Activated T-cell treated with anti-CD3 and anti-CD28 coated beads, Interleukin-2, amount 50 U/mL, for 48 hours (primary cell): ENCODE measurements at places on chromosomes 3 and 15.

DNA sequence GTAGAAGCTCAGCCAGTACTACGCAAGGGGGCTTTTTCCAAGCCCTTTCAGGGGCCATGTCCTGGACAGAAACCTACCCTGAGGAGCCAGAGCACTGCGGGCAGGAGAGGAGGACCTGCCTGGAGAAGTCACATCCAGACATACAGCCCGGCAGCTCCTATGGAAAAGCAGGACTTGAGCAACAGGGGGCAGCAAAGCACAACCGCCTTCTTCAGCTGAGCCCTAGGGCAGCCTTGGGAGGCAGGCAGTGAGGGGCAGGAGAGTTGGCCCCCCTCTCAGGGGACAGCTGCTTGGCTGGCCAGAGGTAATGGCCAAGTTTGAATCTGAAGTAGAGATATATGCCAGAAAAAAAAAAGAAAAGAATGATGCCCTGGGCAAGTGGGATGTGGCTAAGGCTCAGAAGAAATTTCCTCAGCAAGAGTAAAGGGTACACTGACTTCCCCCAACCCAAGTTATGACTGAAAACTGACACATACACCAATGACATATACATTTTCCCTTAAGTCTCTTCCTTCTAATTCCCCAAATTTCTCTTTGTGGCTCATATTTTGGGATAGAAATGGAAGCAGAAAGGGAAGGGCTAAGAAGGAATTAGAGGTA is 56.9 kb downstream of the CYP19A1 start:
- peak; percentile 36 for DNase-seq

- DNase-seq, result no peak
These were observed 72.3 kb downstream of the LMLN start for GRCh38 chr3:198032039-198032936.

- DNase-seq, result no peak
These were observed 50.9 kb upstream of the DCBLD2 start for GRCh38 chr3:98952404-98952803.

DNA sequence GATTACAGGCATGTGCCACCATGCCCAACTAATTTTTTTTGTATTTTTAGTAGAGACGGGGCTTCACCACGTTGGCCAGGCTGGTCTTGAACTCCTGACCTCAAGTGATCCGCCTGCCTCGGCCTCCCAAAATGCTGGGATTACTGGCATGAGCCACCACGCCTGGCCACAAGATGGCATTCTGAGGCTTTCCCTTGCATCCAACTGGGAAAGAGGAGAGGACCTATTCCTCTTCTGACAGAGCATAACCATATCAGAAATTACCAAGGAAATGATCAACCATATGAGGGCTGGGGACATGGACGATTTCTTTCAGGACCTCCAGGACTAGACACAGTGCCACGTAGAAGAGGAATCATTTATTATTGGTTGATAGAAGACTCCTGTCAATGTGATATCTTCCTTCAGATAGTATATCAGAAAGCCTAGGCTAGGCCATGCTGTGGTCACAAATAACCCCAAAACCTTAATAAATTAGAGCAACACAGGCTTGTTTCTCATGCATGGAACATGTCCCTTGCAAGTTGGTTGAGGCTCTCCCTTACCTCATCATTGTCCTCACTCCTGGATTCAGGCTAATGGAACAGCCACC is 372.3 kb upstream of the IL12A start:
- DNase-seq, result no peak

- DNase-seq, result no peak
These were observed 74.8 kb downstream of the AQP9 start for GRCh38 chr15:58212909-58213526.

DNA sequence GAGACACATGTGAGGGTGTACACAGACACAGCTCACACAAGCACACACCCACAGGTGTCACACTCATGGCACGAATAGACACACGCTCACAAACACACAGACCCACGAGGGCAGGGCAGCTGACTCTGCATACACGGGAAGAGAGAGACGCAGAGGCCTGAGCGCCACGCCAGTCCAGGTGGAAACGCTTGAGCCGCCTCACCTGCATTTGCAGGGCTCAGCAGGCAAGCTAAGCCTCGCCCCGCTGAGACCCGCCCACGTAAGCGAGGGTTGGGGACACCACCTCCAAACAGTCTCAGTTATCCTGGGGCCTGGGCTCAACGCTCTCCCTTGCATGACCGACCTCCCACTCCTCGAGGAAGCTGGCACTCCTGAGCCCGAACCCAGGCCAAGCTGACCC is 73.2 kb downstream of the TLE3 start:
- no peak for DNase-seq

DNA sequence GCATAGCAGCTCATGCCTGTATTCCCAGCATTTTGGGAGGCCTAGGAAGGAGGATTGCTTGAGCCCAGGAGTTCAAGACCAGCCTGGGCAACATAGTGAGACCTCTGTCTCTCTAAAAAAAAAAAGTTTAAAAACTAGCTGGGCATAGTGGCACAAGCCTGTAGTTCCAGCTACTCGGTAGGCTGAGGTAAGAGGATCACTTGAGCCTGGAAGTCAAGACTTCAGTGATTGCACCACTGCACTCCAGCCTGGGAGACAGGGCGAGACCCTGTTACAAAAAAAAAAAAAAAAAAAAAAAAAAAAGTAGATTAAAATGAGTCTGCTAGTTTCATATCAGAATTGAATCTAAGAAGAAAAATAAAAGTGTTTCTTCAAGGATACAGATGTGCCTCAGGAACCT is 32.4 kb upstream of the ANPEP start:
- no peak for DNase-seq

GRCh38 chr3:177883957-177884356 is 652.3 kb upstream of the KCNMB2 start:
- no peak for DNase-seq

- no peak for DNase-seq
These were observed 77.9 kb downstream of the ADAMTS17 start for GRCh38 chr15:100263721-100264455.

GRCh38 chr15:49686599-49686998 is 65.8 kb downstream of the DTWD1 start:
- no peak for DNase-seq

DNA sequence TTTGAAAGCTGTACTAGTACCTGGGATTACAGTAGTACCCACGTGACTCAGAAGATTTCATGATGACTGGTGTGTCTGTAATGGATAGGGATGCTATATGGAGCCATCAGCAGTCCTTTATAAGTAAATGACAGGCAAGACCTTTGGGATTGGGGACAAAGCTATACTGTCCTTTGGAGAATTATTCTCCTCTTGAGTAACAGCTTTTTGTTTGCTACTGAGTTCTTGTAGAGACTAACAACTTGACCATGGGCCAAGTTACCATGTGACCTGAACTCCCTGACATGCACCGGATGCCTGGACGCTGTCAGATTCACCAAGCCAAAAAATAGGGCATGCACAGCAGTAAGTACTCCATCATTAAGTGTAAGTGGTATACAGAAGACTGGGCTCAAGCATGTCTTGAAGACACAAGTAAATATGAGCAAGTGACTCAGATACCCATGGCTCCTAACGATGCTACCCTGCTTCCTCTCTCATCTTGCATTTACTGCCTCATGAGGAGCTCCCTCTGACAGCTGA is 12.9 kb downstream of the SEC11A start:
- DNase-seq, result no peak

DNA sequence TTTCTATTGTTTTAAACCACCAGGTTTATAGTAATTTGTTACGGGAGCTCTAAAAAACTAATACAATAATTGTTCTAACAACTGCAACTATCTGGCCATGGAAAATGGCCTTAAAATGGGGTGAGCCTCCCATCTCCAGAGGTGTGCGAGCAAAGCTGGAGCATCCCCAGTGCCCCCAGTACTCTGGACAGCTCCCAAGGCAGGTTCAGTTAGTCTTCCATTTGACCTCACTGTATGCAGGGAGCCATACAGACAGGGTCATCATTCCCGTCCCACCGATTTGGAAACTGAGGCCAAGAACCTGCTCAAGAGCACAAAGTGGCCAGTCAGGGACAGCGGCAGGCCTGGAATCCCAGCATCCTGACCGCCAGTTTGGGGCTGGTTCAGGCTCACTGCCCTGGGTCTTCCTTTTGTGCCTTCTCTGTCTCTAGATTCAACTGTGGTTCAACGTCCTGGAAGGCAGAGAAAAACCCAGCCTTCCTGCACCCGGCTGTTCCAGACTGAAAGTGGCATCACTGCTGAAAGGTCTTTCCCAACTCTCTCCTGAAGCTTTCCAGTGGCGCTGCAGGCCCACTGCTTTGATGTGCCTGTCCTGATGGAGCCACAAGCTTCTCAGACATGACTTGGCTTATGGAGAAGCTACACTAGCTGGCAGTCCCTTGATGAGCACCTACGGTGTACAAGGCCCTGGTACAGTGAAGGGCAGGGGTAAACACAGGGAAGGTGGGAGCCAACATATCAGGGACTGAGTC is 76.6 kb upstream of the LINGO1 start:
- DNase-seq, result no peak

DNA sequence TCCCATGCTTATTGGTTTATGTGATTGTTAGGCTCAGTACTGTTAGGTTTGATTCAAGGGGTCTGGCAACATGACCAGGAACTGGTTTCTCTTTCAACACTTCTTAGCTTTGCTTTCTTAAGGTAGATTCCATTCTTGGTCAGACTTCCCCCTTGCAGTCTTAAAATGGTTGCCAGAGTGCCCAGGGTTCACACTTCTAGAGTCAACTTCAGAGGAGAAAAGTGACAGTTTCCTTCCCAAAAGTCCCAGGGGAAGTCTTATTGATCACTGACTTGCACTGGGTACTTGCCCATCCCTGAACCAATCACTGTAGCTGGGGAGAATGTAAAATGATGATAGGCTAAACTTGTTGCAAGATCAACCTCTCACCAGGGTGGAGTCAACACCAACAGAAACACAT is 14.1 kb downstream of the MGLL start:
- no peak for DNase-seq

GRCh38 chr15:33902043-33902442 is 66.3 kb upstream of the CHRM5 start:
- no peak for DNase-seq

- no peak for DNase-seq
These were observed 355.1 kb downstream of the CLSTN2 start for GRCh38 chr3:140290105-140290504.

- DNase-seq, result peak; percentile 70
These were observed 30.9 kb downstream of the CCNL1 start for GRCh38 chr3:157128771-157129681.
